ENCODE measurements at places on chromosomes 13 and 19.
A peak's percentile ranks its signal among the peaks of the same experiment; 100 is the strongest.

GRCh38 chr19:51714848-51715247 lies 8.9 kb downstream of the HAS1 start:
- no peak for DNase-seq

DNA sequence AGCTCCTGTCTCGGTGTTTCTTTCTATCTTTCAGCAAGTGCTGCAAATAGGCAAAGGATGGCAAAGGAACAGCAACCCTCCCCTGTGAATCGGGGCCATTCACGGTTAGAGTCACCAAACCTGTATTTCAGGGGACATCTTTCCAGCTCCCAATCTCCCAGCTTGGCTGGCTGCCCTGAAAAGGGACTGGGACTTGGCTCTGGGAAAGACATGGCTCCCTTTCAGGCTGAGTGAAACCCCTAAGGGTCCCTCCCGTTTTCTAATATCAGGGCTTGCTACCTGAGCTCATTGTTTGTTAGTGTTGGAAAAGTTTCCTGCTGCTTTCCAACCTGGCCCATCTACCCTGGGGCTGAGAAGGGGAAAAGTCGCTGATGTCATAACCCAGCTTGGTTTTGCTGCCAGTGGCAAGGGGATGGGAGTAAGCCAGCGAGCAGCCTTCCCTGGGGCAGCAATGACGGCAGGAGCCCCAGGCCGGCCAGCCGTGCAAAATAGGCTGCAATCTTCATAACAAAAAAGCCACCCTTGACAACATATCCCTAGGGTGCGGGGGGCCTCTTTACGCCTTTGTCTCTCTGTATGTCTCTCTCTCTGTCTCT lies 29.9 kb downstream of the SERP2 start:
- no peak for DNase-seq

GRCh38 chr19:45897261-45897812 lies 5.1 kb downstream of the MYPOP start:
- no peak for DNase-seq

GRCh38 chr13:67226696-67227095 lies 3.4 kb downstream of the PCDH9 start:
- DNase-seq = no peak

DNA sequence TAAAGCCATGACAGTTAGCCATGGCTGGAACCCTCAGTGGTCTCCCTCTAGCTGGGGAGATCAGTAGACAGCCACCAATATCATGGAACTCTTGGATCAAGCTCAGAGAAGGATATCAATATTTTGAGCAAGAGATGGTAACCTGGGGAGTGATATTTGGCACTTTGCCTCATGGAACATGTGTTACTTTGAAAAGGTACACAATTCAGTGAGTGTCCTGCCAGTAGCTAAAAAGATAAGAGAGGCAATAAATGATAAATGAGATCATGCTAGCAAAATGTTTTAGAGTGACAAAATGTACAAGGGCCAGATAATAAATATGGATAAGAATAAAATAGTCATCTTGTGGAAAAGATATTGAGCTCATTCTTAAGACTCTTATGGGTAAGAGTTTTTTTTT lies 1618.7 kb downstream of the OLFM4 start:
- DNase-seq = no peak

GRCh38 chr13:61142506-61142905 lies 273.1 kb downstream of the PCDH20 start:
- no peak for DNase-seq

GRCh38 chr13:50635504-50635903 lies 208.0 kb downstream of the DLEU7 start:
- no peak for DNase-seq

DNA sequence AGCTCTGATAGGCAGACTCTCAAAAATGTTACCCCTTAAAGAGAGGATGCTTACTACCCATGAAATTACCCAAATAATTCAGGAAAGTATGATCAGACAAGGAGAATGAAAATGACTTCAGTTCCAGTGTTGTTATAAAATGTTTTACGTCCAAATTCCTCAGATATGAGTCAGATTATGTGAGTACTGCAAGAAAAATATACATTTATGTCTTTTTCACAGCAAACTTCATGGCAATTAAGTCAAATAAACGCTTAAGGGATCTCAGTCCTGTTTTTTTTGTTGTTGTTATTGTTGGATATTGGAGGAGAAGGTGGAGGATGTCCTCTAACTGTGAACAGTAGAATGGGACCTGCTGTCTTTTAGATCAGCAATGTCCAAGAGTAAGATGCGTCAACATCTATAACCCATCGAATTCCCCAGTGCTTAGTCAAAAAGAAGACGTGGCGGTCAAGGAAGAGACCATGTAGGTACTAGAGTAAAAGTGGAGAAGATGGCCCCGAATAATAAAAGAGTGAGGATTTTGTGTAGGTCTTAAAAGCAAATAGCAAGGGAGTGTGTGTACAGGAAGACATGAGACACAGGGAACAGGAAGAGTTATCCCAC lies 215.4 kb upstream of the IRS2 start:
- no peak for DNase-seq

- DNase-seq = peak; percentile 14
Measured at GRCh38 chr13:92354583-92354982, 872.0 kb upstream of the GPC6 start.

DNA sequence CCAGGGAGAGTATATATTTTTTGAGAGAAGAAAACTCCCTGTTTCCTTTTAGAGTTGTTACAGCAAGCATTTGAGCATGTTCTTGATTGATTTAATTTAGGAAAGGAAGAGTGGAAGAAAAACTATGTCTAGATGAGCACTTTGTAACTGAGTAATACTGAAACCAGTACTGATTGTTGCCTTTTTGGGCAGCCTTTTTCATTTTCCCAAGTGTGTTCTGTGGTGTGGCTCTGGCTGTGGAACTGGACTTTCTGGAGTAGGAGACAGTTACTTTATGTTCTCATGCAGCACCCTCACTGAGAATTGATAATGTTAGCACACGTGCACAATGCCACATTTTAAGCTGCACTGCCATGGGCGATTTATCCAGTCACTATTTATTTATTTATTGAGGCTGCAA lies 211.5 kb downstream of the LMO7 start:
- DNase-seq = no peak

- DNase-seq = no peak
Measured at GRCh38 chr13:99357941-99358340, 50.7 kb upstream of the GPR183 start.

- DNase-seq = no peak
Measured at GRCh38 chr13:33958964-33959363, 141.0 kb downstream of the RFC3 start.

DNA sequence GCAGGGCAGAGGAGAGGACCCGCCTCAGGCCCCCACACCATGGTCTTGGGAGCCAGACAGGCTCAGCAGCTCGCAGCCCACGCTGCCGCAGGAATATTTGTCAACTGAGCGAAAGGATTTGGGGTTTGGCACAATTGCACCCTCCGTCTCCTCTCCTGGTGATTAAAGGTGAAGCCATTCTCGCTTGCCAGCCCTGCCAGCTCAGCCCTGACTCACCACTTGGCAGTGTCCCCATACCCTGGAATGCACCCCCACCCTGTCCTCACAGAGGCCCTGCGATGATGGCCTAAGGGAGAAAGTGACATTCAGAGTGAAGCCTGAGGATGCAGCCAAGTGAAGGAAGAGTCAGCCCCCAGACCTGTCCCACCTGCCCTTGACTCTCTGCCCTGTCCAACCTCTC lies 18.8 kb downstream of the CYTH2 start:
- DNase-seq = no peak

GRCh38 chr13:34751492-34751891 lies 190.6 kb upstream of the NBEA start:
- no peak for DNase-seq

DNA sequence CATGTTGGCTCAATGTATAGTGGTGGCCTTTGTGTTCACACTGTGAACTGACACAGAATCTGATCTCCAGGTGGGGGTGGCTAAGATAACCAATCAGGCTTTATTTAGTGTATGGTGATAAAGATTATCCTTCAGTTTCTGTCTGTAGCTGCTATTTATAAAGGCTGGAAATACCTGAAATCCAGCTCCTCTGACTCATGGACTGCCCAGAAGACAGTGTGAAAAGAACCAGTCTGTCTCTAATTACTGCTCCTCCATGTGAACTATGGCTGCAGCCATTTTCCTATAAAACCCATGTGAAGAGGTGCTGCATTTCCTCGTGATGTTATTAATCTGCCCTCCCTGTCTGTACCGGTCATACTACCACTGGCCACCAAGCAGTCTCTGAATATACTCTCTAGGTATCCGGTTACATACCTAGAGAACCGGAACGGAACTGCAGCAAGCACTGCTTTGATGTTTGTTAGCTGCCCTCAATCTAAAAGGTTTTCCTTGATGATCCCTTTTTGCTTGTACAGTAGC lies 238.0 kb downstream of the LHFPL6 start:
- peak; percentile 38 for DNase-seq

DNA sequence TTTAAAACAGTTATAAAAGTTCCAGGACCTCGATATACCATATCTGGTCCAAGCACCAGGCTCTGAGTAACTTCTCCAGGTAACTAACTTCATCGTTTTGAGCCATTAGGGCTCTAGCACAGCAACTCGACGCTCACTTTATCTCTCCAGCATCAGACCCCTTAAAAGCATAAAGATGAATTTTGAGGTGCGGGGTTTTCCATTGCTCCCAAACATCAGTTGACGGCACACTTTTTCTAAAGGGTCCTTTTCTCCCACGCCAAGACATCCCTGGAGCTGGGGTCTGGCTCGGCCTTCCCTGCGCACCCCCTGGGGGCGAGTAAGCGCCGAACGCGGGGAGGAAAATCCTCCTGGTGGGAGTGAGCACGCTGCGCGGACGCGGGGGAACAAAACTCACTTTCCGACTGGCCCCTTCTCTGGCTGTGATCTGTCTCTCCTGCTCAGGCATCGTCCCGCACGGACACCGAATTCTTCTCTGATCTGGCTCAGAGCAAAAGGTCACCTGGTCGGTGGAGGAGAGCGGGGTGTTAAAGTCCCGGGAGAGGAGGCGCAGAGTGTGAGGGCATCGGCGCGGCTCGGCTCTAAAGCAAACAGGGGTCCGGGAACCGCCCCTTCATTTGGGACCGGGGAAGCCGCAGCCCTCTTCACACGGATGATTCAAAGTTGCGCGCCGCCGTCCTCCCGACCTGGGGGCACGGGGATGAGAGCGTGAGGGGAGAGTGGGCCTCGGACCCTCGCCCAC lies at the start of gene ATP7B:
Gene ATP7B, minus strand, starts transcription at position 561 of the 742 bp plus-strand sequence. Its CDS starts 113 bp downstream, at position 448.
- DNase-seq = no peak

- no peak for DNase-seq
Measured at GRCh38 chr19:29662278-29662603, 3.0 kb upstream of the PLEKHF1 start.

DNA sequence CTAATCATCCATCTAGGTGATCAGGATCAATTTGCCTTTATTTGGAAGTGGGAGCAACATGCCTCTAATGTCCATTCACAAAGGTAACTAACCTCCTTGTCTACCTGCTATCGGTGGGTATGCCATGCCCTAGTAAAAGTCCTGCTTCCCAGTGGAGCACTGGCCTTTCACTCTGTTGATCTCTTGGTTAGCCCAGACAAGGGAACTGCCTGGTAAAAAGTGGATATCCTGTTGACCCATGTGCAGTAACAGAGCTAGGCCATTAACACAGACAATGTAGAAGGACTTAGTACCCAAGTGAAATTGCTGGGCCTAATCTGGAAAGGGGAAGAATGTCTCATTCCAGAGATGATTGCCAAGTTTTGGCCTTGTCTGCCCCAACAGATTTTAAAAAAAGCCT lies 171.5 kb upstream of the CSNK1A1L start:
- no peak for DNase-seq

GRCh38 chr19:37334179-37335071 lies 36.5 kb upstream of the ZNF527 start:
- DNase-seq = peak; percentile 74
